ENCODE measurements at places on chromosomes 13 and 19.
A peak's percentile ranks its signal among the peaks of the same experiment; 100 is the strongest.

- DNase-seq: no peak
Measured at GRCh38 chr13:73177916-73178565, 119.2 kb downstream of the KLF5 start.

DNA sequence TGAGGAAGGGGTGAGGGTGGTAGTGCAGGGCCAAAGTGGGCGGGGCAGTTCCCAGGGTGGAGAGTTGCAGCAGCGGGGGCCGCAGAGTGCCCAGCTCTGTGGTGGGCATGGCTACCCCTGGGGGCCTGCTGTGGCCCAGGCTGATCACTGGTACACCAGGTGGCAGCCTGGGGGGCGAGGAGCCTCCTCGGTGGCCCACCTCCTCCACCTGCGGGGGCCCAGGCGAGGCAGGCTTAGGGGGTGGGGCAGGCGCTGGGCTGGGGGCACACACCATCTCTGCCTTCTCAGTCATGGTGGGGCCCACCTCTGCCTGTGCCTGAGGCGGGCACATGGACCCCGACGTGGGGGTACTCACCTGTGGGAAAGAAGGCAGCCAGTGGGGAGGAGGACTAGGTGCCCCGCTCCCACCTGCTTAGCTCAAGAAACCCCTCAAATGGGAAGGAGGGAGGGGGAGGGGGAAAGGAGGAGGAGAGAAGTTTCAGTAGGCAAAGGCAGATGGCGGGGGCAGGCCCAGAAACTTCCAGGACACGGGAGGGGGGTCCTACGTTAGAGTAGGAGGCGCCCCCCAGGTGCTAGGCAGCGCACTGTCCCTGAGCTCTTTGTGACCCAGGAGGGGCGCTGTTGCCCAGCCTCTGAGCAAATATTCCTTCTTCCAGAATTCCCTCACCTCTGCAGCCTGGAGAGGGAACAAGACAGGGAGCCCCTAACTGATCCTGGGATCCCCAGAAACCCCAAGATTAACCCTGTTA, 1.6 kb downstream of the LYL1 start:
- no peak for DNase-seq

DNA sequence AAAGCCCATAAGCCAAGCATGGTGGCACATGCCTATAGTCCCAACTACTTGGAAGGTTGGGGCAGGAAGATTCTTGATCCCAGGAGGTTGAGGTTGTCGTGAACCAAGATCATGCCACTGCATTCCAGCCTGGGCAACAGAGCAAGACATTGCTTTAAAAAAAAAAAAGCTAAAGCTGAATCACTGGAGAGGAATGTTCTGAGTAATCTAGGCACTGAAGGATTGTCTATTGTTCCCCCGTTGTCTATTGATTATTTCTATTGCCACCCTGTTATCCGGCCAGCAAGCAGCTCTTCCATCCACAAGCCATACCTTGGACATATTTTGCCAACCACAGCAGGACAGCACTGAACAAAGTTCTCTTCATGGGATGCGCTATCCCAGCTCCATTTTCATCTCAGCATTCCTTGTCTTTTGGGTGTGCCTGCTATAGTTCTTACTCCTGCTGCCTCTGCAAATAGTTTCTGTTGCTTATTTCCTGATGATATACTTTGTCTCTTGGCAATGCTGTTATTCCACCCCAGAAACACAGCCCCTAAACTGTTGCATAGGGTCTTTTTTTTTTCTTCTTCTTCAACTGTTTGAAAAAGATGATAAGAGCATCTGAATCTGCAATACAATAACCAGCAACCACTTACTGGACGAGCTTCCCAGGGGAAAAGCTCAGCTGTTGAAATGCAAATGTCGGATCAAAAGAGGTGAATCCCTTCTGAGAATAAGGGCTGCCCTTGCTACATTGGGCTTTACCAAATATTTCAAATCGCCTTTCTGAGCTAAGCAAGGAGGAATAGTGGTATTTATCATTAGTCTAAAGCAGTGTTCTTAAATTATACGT, 22.2 kb upstream of the SIAH3 start:
- DNase-seq: no peak

GRCh38 chr19:51142119-51142518, at the start of gene SIGLEC7:
Gene SIGLEC7, plus strand, starts transcription at chr19:51142301. Its CDS starts 69 bp downstream, at chr19:51142370.
- peak; percentile 76 for DNase-seq

DNA sequence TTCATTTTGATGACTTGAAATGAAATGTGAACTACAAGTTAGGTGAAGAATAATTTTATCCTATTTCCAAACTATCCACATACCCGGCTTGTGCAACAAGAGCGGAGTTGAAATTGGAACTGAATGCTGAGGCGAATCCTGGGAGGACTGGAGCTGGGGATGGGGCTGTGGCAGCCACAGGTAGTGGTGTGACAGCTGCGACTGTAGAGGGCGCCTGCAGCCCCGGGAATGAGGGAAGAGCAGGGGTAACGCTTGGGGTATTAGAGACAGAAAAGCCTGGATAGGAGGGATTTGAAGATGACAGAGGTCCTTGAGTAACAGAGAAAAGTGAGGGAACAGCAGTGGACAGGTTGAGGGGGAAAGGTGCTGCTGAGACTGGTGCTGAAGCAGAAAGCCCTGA, 22.0 kb upstream of the STOML3 start:
- DNase-seq: no peak

- no peak for DNase-seq
Measured at GRCh38 chr13:73106513-73107178, 47.8 kb downstream of the KLF5 start.

DNA sequence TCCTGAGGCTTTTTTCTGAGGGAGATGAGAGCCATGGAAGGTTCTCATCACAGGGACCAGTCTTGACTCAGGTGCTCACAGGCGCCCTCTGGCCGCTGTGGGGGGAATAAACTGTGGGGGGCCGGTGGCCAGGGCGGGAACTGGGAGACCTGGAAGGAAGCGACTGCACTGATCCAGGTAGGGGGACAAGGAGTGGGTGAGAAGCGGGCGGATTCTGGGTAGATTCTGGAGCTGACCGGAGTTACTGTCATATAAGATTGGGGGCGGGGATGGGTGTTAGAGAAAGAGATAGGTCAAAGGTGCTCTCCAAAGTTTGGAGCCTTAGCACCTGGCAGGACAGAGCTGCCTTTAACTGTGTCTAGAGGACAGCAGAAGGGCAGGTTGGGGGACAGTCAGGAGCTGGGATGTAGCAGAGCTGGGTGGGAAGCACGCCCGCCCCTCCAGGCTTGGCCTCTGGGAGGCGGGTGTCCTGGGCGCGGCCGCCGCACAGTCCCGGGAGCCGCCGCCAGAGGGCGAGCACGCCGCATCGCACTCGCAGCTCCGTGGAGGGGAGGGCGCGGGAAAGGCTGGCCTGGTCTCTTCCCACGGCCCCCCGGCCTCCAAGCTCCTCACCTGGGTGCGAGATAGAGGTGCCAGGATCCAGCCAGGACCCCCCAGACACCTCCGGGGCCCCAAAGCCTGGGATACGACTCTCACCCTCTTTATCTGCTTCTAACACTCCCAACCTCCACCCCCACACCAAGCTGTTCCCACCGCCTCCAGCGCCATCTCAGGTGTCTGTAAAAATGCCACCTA, 4.2 kb upstream of the DAND5 start:
- DNase-seq: peak; percentile 76

GRCh38 chr19:40103600-40103999, 12.9 kb upstream of the ZNF780A start:
- no peak for DNase-seq

DNA sequence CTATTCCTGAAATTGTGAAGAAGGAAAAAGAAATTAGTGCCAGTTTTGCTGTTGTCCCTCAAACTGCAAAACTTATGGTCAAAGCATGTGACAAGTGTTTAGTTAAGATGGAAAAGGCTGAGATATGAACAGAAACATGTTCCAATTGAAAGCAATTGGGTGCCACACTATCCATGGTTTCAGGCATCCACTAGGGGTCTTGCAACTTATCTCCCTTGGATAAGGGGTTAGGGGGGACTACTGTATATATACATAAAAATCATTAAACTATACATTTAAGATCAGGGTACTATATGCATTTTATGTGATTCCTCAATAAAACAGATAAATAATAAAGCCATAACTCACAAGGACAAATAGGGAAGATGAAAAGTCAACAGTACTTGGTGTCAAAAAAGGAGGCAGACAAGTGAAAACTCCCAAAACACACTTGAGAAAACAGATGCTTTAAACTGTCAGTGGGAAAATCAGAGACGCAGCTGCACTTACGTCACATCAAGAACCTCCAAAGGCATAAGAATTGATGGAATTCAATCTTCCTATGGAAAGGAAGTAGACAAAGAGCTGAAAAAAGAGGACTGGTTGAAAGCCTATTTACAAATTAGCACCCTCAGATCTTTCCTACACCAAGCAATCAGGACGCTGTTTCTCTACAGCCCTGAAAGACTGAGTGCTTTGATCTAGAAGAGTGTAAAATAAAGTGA, 8.1 kb downstream of the SPART start:
- no peak for DNase-seq

GRCh38 chr13:62933809-62934208, 1518.2 kb upstream of the PCDH20 start:
- no peak for DNase-seq

DNA sequence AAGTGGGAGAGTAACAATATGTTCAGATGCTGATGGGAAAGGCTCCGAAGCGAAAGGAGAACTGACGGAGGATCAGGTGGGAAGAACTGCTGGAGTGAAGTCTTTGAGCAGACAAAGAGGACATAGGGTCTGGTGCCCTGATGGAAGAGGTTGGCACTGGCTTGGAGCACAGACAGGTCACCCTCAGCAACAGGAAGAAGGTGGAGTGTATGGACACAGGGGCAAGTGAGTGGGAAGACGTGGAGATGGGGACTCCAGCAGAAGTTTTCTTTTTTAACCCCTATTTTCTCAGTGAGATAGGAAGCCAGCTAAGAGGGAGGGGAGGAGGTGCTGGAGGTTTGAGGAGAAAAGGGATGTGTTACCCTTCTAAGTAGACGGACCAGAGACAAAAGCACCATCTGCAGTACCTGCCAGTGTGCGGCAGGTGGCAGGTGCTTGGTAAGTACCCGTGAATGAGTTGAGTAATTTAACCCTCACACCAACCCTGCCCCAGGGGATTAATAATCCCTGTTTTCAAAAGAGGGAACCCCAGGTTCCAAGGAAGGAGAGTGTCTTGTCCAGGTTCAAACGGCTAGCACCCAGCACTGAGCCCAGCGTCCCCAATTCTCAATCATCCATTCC, 11.2 kb downstream of the HAS1 start:
- peak; percentile 7 for DNase-seq

DNA sequence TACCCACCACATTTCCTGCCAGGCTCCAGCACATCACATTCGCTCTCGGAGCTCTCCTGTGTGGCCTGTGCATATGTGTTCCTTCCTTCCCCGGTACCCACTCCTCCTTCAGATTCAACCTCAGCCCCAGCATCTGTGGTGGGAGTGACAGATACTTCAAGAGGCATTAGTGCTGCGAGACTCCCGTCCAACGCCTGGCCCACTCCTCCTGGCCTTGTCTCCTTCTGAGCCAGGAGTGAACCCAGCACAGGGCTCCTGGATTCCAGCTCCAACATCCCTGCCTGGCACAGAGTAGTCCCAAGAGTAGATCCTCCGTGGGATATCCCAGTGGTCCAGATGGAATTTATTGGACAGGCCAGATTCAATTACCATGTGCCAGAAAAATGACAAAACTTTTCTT, 55.9 kb downstream of the SACS start:
- DNase-seq: no peak

DNA sequence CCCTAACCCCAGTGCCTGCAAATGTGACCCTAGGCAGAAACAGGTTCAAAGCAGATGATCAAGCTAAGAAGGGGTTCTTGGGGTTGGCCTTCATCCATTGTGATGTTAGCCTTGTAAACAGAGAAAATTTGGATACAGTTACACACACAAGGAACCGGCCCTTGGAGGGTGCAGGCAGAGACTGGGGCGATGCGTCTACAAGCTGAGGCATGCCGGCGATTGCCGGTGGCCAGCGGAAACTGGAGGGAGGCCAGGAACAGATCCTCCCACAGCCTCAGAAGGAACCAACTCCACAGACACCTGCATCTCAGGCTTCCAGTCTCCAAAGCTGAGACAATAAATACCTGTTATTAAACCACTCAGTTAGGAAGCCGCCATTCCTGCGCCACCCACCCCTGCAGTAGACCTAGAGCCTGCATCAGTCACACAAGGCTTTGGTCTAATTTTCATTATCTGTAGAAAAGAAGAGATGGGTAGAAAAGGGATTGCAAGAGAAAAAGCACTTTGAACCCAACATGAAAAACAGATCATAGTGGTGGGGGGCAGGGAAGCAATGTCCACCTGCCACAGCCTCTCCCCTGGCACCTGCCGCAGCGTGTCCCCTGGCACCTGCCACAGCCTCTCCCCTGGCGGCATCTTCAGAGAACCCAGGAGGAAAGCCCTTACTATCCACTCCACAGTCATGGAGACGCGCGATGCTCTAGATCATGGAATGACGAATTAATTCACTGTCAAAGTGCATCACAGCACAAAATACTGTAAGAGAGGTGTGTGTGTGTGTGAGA, 119.7 kb upstream of the SOX1 start:
- no peak for DNase-seq

- DNase-seq: no peak
Measured at GRCh38 chr19:10258080-10258710, 6.2 kb downstream of the MRPL4 start.

- DNase-seq: no peak
Measured at GRCh38 chr13:113762538-113762937, 3.5 kb downstream of the TMEM255B start.

GRCh38 chr19:51259348-51260245, 8.7 kb downstream of the SIGLECL1 start:
- peak; percentile 80 for DNase-seq

GRCh38 chr13:60756306-60756705, 359.3 kb downstream of the TDRD3 start:
- DNase-seq: no peak

DNA sequence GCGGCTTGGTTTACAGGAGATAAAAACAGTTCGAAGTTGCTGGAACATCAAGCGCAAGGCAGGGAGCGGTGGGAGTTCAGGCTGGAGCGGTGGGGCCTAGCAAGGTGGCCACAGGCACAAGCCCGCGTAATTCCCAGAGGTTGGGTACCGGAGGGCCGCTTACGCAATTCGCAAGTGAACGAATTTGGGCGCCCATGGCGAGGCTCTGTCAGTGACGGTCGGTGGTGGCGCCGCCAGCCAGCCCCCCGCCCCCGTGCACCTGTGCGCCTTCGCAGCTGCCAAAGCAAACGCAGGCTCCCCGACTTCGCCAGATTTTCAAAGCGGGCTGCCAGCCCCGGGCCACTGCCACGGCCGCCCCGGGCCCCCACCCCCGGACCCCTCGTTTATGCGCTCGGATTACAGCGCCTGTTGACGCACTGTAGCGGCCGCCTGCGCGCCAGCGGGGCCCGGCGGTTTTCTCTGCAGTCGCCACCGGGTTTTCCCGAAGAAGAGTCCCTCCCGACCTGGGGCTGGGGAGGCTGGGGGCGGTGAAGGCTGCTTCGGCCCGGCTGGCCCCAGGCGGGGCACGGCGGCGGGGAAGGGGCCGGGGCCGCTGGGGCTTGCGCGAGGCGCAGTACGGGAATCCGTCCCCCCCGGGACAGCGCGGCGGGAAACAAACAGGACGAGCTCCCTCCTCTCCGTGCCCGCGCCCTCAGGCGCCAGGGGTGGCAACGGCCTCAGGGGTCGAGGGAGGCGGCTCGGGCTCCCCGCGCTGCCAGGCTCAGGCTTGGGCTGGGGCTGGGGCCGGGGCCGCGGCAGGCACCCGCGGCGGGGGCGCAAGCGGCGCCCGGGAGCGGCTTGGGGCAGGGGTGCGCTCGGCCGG, 709 bp downstream of the N4BP2L1 start:
- DNase-seq: peak; percentile 15

All from inflammatory macrophage (primary cell).